ENCODE measurements at places on chromosomes 4 and X.

- DNase-seq: no peak
Measured at GRCh38 chr4:185227131-185227551, 17.7 kb downstream of the SNX25 start.

- no peak for DNase-seq
Measured at GRCh38 chrX:145190801-145191389, 56.4 kb upstream of the SPANXN1 start.

DNA sequence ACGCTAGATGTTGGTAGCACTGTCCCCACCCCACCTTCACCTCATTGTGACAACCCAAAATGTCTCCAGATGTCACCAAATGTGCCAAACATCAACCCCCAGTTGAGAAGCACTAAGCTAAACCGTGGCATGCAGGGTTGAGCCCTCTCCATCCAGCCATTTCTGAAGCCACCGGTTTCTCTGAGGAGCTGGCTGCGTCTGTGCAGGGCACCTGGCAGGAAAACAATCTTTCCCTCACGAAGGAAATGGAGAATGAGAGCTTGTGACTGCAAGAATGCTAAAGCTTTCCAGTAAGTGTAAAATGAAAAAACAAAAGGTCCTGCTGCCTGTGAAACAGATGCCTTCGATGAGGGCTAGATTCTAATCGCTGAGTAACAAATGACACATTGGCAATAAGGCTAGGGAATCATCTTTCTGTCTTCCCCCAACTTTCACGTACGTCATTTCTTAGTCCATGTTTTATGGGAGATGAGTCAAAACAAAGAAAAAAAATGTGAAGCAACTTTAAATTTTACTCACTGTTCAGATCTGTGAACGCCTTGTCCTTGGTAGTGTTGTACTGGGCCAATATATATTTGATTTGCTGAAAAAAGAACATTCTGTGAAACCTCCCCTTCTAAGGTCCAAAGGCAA lies 59.9 kb downstream of the PROM1 start:
- peak; percentile 78 for DNase-seq

- DNase-seq: no peak
Measured at GRCh38 chr4:139843641-139844040, 178.0 kb downstream of the MGST2 start.

DNA sequence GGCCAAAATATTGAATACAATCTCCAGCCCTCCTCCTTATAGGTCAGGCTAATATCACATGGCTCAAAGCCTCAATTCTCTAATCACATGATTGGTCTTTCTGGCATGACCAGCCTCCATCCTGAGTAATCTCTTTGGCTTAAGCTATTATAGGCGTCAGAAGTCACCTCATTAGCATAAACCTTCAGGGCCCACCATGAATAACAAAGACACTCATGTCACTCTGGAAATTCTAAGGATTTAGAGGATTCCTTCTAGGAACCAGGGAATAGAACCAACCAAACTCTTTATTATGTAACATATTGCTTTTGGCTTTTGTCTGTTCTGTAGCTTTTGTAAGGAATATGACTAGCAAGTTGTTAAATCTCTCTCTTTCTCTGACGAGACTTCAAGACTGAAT lies 109.2 kb upstream of the IGFBP7 start:
- no peak for DNase-seq

DNA sequence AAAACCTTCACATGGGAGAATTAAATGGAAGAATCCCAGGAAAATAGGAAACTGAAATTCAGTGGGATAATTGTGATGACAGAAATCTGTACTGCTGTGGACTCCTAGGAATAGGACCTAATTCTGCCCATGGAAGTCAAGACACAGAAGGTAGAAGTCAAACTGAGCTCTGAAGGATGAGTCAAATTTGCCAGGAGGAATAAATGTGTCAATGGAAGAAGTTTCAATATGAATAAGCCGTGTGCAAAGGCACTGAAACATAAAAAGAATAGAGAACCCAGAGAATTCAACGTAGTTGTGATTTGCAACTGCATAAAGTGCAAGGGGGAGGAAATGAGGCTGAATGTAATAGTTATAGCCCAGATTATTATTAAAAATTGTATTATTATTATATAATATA lies 11.6 kb downstream of the ENAM start:
- DNase-seq: no peak

GRCh38 chr4:519203-519651 lies 20.2 kb downstream of the PIGG start:
- no peak for DNase-seq

- DNase-seq: no peak
Measured at GRCh38 chr4:17717301-17717700, 64.1 kb downstream of the FAM184B start.

- DNase-seq: peak; percentile 48
Measured at GRCh38 chrX:97563531-97564133, 679.9 kb downstream of the RPA4 start.

DNA sequence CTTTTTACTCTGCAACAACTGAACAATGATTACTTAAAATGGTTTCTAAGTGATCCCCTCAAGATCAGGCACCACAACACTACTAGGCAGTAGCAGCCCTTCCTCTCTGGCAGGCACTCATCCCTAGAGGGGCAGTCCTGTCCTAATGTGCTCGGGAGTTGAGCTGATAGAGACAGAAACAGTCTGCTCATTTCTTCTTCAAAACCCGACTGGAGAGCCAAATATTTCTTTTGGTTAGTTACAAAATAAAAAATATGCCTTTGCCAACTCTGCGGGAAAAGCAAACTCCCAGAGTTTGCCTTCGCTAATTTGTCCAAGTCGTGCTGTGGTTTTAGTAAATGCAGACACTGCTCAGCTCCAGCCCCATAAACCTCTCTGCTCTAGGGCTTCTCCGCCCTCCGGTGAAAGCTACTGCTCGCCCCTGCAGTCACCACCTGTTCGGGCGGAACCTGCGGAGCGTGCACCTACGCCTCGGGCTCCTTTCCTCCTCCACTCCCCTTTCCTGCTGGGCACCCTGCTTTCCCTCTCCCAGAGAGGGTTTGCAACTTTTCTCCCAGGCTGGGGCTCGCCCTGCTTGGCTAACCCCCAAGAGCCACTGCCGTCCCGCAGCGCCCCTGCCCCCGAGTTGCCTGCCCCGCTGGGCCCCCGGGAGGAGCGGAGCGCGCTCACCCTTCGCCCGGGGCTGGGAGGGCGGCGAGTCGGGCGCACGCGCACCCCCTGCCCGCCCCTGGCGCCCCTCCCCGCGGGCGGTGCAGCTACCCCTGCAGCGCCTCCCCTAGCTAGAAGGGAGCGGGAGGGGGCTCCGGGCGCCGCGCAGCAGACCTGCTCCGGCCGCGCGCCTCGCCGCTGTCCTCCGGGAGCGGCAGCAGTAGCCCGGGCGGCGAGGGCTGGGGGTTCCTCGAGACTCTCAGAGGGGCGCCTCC lies at the start of gene NPNT:
Gene NPNT, plus strand, starts transcription at position 812 of the 923 bp plus-strand sequence. CDS start 182 bp downstream, outside the sequence.
- no peak for DNase-seq

- no peak for DNase-seq
Measured at GRCh38 chr4:125049711-125050110, 265.0 kb upstream of the FAT4 start.

GRCh38 chrX:132395026-132395425 lies 93.8 kb downstream of the MBNL3 start:
- DNase-seq: no peak

DNA sequence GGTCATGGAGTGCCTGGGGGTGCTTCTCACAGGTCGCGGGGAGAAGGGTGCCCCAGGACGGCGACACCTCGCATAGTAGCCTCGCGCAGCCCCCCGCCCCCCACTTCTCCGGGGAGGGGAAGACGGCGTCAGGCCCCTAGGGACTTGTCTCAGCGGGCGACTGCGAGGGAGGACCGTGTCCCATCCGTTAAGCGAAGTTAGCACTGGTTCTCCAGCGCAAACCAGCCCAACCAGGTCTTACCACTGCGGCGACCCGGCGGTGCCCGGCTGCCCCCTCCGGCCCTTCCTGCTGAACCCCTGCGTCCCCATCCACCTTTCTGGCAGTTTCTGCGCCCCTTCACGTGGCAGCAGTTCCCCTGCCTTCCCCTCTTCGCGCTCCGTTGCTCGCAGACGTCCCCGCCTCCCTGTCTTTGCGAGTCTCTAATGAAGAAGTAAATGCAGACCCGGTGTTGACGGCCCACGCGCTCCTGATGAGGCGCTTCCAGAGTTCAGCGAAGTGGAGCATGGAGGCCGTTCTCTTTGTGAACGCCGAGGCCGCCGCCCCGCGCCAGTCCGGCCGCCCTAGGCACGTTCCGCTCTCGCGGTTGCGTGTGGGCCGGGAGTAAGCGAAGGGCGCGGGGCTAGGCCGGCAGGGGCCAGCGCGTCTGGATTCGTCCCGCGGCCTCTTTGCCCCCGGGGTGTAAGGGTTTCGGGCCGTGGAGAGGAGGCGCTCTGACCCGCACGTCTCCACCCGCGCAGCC lies 3.0 kb downstream of the SLIT2 start:
- peak; percentile 56 for DNase-seq

- DNase-seq: no peak
Measured at GRCh38 chrX:78313526-78313925, 13.9 kb downstream of the CYSLTR1 start.

DNA sequence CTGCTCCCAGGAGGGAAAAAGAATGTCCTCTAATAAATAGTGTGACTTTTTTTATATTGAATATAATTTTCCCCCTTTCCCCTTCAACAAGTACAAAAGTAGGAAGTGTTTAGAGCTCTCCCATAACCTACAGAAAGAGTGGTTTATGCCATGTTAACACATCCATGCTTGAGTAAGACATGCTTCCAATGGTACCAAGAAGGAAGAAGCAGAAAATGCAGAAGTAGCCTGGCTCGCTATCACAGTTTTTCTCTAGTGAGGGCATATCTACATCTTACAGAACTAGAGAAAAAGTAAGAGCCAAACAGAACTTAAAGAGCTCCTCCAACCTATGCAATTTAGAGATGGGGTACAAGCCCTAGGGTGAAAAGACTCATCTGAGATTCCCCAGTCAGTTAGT lies 82.5 kb downstream of the ARHGEF9 start:
- no peak for DNase-seq

- no peak for DNase-seq
Measured at GRCh38 chrX:136220540-136220939, 30.7 kb downstream of the MAP7D3 start.

- DNase-seq: peak; percentile 82
Measured at GRCh38 chrX:133726211-133726630, 259.2 kb downstream of the GPC3 start.

DNA sequence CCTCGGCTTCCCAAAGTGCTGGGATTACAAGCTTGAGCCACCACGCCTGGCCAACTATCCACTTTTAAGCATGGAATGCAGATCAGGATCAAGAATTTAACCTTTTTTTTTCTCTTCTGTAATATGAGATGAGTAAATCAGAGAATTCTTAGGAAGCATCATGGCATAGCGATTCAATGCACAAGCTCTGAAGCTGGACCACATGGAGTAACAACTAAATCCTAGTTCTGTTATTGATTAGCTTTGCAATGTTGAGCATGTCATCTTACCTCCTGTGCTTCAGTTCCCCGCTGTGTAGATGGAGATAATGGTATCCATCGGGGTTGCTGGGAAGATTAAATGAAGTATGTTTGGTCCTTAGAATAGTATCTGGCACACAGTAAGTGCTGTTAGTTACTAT lies 1.9 kb upstream of the SNX25 start:
- peak; percentile 12 for DNase-seq

GRCh38 chr4:15479913-15480185 lies 10.2 kb downstream of the CC2D2A start:
- peak; percentile 42 for DNase-seq
